Left colon (tissue), 2 donors: ENCODE measurements at places on chromosomes 5 and 9. TPM values are rescaled to one million over a fixed set of nuclear protein-coding genes. Genes with fewer than 3 reads are reported as not detected.

SLC4A9 gene
- 0.31 TPM for total RNA-seq

DNM1 gene
- total RNA-seq: 3.8 TPM

DNA sequence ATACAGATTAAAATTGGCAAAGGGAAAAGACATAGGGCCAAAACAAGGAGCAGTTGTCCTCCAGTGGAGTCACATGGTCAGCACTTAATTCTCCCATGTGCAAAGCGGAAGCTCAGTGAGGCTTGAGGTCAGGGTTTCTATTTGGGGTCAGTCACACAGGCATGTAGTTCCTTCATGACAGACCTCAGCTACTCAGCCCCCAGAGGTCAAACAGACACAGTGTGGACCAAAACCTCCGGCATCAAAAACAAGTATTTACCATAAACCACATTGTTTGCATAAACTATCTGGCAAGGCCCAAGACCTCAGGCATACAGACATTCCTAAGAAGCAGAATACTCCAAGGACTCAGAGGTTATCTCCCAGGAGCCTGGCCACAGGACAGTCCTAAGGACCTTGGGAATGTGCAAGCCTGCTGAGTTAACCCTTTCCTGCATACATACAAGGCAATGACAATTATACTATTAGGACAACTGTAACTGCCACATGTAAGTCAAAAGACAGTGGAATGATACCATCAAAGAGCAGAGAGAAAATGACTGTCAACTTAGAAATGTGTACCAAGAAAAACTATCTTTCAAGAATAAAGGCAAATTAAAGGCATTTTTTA is 28.7 kb upstream of the FNIP1 start:
- no peak for DNase-seq

- DNase-seq: no peak
Measured at GRCh38 chr5:109650493-109650892, 39.2 kb upstream of the MAN2A1 start.

DNA sequence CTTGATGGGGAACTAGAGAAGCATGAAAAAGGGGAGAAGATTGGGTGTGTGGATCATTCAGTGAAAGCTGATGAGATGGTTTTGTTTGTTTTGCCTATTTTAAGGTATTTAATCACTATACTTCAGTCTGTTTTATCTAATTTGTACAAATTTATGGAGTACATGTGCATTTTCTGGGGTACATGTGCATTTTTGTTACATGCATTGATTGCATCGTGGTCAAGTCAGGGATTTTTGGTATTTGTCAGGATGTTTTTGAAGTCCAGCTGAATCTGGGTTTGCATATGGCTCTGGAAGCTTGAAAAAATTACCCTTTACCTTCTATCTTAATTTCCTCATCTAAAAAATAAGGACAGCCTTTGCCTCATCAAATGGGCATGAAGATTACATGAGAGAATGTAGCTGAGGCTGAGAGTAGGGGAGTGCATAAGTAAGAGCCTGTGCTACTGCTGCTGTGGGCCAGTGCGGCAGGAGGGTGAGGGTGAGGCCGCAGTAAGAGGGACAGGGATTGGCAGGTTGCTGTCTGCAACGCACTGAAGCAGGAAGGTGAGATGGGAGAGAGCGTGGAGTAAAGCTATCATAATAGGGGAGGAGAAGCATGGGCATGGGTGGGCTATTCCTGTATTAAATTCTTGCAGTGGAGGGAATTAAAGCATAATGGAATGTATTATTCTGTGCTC is 139.8 kb downstream of the NPR3 start:
- no peak for DNase-seq

DNA sequence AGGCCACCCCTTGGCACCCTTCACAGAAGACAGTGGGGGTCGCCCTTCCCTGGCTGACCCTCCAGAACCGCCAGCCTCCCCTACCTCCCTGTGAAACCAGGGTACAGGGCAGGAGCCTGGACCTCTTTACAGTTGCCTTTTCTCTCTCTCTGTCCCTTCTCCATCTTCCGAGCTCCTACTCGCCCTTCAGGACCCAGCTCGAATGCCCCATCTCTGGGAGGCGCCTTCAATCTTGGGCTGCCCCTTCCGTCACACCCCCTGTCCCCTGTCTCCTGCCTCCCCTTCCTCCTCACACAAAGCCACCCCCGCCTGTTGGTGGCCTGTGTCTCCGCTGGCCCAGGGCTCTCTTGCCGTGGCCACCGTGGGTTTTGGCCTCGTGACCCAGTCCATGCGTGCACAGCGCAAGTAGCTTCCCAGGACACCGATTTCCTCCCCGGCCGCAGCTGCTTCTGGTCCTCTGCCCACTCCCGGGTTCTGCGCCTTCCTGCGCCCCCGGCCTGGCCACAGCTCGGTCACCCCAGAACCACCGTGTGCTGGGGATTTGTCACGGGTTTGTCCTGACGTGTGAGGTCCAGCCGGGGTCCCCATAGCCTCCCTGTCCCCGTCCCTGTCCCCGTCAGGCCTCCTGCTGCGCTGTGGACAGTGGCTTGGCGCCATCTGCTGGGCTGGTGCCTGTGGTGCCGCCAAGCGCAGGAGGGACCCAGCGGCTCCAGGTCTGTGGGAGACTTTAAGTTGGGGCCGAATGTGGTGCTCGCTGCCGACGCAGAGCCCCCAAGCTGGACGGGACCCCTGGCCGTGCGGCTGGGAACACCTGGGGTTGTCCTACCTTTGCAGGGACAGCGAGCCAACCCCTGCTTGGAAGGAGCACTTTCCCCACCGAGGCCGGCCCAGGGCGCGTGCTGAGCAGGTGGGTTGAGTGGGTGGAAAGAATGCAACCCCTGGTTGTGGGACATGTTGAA is 4.0 kb upstream of the TMEM250 start:
- peak; percentile 82 for DNase-seq

DNA sequence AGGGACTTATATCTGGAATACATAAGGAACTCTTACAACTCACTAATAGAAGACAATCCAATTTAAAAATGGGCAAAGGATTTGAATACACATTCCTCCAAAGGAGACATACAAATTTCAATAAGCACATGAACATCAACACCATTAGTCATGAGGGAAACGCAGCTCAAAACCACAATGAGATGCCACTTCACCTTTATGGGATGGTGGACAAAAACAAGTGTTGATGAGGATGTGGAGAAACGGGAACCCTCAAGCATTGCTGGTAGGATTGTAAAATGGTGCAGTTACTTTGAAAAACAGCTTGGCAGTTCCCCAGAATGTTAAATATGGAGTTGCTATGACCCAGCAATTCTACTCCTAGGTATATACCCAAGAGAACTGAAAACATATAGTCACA is 72.7 kb upstream of the IER5L start:
- no peak for DNase-seq
